ENCODE measurements at places on chromosomes 16 and 17.

- DNase-seq = no peak
Measured at GRCh38 chr17:15896834-15897233, 48.1 kb upstream of the ADORA2B start.

GRCh38 chr16:10565167-10565566 is 15.2 kb downstream of the EMP2 start:
- DNase-seq = no peak

DNA sequence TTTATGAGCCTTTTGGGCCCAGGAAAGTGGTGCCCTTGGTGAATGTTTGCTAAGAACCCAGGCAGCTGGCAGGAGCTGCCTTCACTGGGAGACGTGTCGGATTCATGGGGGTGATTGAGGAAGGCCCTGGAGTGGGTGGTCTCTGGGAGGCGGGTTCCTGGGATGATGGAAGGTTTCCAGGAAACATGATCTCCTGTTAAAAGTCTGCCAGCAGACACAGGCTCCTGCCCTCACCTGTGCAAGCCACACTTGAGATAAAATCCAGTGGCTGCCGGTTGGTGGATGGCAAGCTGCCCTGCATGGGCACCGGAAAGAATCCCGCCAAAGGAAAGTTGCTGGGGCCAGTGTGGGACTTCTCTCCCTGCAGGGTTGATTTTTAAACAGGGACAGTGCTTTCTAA is 189.0 kb upstream of the CIBAR2 start:
- DNase-seq = no peak

- no peak for DNase-seq
Measured at GRCh38 chr17:2144701-2145100, 89.8 kb downstream of the HIC1 start.

- no peak for DNase-seq
Measured at GRCh38 chr17:4968486-4969046, 949 bp upstream of the SPAG7 start.

- no peak for DNase-seq
Measured at GRCh38 chr16:88264641-88265285, 118.0 kb upstream of the ZNF469 start.

DNA sequence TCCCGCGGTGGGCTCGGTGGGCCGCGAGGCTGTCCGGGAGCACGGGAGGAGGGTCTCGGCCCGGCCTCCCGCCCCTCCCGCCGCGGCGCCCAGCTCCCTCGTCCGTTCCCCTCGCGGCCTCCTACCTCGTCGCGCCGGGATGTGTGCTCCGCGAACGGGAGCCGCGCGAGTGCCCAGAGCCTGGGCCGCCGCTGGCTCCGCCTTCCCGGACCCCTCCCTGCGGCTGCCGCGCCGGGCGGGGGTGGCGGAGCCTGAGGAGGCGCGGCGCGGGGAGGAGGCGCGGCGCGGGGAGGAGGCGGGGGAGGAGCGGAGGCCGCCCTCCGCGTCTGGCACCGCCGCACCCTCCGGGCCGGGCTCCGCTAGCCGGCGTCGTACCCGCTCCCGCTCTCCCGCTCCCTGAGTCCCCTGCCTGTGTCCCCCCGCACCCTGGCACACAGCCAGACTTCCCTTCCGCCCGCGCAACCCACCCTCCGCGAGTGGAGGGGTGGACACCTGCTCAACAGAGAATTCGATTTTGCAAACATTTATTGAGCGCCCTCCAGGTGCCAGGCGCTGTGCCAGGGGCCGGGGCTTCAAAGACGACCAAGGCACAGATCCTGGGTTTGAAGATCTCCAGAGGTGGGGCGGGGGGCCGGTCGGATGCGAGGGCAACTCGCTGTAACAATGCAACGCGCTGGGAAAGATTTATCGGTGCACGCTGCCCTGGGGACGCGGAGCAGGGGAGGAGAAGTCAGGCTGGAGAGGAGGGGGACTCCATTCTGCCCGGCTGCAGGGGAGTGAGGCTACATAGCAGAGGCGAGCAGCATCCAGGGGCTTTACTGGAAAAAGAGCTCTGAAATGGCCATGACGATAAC is at the start of gene MPP3:
TSS of gene MPP3 (minus strand) at position 171 of the 854 bp plus-strand sequence. CDS start 1,240 bp downstream, outside the sequence.
- DNase-seq = peak; percentile 44

DNA sequence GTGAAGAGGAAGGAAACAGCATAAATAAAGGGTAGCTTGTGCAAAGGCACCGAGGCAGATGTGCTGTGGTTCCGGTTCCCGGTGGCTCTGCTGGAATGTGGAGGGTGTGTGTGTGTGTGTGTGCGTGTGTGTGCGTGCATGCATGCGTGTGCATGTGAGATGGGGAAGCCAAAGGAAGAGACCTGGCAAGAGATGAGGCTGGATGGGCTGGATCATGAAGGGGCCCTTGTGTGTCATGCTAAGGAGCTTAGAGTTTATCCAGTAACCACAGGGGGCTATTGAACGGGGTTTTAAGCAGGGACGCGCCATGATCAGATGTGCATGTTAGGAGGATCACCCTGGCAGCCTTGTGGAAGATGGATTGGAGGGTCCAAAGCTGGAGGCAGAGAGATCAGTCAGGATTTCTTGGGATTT is 8.3 kb downstream of the WSCD1 start:
- no peak for DNase-seq

DNA sequence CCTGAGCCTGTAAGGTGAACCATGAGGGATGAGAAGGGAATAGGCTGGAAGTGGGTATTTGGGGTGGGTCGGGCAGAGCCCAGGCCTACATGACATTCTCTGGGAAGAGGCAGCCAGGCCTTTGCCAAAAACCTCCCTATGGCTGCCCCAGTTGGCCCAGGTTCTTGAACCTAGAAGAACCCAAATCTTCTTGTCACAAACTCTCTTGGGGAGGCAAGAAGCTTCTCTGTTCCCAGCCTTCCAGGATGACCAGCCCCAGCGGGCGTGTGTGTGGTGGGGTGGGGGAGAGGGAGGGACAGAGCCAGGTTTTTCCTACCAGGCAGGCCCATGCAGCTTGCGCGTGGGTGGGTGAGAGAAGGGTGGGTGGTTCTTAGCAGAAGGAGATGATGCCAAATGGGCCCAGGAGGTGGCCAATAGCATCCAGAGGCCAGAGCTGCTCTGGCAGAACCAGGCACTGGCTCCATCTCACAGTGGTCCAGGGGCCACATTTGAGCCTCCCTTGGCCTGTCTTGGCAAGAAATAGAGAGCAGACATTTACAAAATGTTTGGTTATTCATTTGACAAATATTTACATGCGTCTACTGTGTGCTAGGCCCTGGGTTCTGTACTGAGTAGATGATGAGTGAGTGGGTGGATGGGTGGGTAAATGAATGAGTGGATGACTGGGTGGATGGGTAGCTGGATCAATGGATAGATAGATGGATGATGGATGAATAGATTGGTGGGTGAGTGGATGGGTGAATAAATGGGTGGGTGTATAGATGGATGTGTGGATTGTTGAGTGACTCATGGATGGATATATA is 44.3 kb upstream of the PLCG2 start:
- DNase-seq = no peak

- DNase-seq = no peak
Measured at GRCh38 chr17:62626719-62627218, 701 bp upstream of the MRC2 start.

DNA sequence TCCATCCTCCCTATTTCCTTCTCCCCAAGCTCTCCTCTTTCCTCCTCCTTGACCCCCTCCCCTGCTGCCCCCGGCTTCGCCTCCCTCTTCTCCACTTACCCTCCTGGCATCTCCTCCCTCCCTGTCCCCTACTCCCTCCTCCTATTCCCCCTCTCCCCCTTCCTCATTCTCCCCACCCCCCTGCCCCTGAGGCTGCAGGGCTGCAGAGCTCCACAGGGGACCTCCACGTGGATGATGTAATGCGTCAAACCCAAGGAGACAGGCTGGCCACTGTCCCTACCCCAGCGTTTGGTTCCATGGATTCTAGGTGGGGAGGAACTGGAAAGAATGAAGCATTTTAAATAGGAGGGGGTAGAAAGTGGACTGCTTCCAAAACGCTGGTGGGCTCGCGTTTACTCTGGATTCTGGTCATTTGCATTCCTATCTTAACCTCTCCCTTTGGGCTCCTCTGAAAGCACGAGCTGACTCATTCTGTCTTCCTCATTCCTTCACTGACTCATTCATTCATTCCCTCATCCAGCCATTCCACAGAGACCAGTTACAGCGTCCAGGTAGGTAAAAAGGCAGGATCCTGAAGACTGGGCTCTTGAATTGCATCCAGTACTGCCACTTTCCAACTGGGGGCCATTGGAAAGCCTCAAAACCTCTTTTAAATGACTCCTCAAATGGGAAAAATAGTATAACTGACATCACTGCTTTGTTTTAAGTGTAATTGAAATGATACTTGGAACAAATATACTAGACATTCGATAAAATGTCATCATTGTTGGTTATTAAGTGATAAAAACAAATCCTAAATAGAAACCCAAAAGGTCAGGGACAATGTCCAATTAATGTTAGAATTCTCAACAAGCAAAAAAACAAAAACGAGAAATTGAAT is 943 bp upstream of the COTL1 start:
- DNase-seq = no peak

GRCh38 chr17:61250335-61250890 is 149.2 kb upstream of the TBX2 start:
- no peak for DNase-seq

DNA sequence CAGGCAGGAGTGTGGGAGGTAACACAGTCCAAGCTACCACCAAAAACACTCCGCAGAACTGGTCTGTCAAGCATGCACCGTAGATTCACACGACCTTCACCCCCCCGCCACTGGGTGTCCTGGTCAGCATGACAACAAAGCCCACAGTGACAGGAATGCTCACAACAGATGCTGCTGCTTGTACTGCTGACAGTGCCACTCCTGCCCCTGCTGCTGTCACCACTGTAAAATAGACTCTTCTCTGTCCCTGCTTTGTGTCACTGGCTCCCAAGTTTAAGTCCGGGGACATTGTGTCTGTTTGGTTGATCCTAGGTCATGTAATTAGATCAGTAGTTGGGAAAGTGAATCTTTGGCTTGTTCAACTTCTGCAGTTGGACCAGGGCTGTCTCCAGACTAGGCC is 7.0 kb upstream of the ODF4 start:
- DNase-seq = no peak

DNA sequence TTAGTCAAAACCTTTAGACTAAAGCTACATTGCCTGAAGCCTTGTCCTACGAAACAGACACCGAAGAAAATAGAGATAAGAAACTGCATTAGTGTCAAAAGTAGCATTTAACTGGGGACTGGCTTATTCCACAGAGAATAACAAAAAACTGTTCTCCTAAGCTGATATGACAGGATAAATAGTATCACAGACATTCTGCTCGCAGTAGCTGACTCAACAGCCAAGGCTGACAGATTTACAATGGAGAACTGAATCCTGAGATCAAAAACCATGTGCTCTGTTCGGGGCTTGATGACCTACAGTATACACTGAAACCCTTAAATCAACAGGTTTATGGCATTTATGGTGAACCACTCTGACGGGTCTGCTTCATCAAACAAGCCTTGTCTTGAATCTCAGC is 25.5 kb downstream of the ADAMTS18 start:
- DNase-seq = no peak

DNA sequence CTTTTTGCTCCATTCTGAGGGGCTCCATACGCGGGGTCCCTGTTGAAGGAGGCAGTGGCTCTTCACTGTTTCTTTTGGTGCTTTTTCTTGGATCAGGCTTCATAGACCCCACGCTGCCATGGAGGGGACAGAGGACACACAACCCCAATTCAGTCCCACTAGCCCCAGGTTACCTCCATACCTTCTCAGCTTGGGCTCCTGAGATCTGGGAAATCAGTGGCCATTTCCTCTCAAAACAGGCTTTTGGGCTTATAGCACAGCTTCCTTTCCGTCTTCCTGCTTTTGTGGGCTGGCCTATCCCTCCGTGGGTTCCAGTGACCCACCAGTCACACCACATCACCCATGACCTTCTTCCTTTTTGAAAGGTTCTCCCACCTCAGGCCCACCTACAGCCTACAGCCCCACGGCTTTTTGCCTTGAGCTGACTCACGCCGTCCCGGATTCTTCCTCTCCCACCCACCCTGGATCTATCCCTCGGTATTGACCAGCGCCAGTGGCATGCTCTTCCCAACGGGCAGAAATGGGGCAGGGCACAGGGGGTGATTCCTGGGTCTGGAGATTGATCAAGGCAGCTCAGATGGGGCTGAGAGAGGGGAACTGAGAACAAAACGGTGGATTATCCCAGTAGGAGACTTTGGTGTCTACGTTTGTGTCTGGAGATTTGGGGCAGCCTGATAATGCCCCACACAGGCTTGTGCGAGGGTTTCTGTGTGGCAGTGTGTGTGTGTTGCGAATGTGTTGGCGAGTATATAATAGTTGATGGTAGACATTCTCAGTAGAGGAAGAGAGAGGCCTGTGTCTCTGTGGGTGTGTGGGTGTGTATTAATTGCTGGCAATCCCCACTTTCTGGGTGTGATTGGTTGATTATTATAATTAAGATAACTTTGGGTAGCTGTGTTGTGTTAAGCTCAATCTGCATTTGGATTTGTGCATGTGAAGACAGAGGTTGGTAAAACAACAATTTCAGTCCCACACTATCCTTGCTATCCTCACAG is 3.8 kb downstream of the TBX21 start:
- no peak for DNase-seq

GRCh38 chr17:19650826-19651225 is 2.3 kb downstream of the ALDH3A2 start:
- DNase-seq = no peak

DNA sequence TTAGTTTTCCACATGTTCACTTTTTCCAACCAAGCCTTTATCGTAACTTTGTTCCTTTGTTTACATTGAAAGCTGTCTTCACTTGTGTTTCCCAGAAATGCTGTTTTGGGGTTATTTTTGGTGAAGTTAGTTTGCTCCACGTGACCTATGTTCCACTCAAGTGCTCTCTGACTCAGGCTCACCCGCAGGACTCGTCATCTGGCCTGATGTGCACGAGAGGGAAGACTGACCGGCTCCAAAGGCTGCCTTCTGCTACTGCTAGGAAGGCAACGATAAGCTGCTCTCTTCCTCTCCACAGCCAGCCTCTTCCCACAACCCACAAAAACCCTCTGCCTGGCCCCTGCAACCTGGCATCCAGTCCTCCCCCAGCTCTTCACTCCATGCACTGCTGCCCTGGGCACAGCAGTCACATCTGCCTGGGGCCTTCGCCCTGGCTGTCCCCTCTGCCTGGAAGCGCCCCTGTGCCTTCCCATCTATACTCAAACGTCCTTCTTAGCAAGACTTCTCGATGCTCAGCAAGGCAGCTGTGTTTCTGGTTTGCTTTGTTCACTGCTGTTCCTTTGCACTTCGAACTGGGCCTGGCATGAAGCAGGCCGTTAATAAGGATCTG is 28.0 kb downstream of the ZCCHC14 start:
- no peak for DNase-seq

DNA sequence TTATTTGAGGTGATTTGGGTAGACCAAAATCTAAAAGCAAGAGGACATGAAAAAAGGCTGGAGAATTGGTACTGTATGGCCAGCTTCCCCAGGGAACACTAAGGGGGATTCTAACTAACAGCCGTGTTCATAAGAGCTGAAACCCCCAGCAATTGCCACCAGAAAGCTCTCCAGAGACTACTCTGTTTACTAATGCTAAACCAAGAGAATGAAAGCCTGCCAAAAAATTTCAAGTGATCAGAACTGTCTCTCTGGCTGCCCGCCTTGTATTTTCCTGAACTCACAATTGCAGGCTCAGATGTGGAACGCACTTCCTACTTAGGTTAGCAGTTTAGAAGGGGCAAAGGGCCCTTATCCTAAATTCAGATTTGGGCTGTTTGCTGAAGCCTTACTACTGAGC is 24.1 kb downstream of the MYH10 start:
- DNase-seq = no peak

GRCh38 chr16:84086341-84086740 is 30.4 kb downstream of the MBTPS1 start:
- DNase-seq = no peak

- no peak for DNase-seq
Measured at GRCh38 chr17:80328634-80329380, 68.2 kb downstream of the RNF213 start.

GRCh38 chr16:22765479-22765878 is 48.5 kb upstream of the HS3ST2 start:
- DNase-seq = no peak
